Smooth muscle cell of bladder (primary cell): ENCODE measurements at places on chromosomes 1 and 21. TPM values are rescaled to one million over a fixed set of nuclear protein-coding genes. Genes with fewer than 3 reads are reported as not detected.

The PLA2G2D gene
- total RNA-seq: not detected in 2 replicates

The FALEC gene
- 0.18 and 0.57 TPM in 2 replicates for total RNA-seq

The CTTNBP2NL gene
- total RNA-seq: 8.4 and 9.4 TPM in 2 replicates

The UBE2U gene
- 0.28 TPM in 1 of 2 replicates, not detected in the other for total RNA-seq

The OPTC gene
- total RNA-seq: not detected in 2 replicates
